ENCODE measurements at places on chromosomes 3 and 15.

- peaks cover 98% of the 10 kb centered on the region for H3K36me3 ChIP-seq
- H3K4me3 ChIP-seq, result no peak overlapping the region
These were observed 11.4 kb downstream of the EIF4G1 start for GRCh38 chr3:184325715-184326369.

GRCh38 chr15:65275728-65276126 lies 11.0 kb downstream of the PARP16 start:
- H3K4me1 ChIP-seq, result peaks cover 11% of the 10 kb centered on the region

DNA sequence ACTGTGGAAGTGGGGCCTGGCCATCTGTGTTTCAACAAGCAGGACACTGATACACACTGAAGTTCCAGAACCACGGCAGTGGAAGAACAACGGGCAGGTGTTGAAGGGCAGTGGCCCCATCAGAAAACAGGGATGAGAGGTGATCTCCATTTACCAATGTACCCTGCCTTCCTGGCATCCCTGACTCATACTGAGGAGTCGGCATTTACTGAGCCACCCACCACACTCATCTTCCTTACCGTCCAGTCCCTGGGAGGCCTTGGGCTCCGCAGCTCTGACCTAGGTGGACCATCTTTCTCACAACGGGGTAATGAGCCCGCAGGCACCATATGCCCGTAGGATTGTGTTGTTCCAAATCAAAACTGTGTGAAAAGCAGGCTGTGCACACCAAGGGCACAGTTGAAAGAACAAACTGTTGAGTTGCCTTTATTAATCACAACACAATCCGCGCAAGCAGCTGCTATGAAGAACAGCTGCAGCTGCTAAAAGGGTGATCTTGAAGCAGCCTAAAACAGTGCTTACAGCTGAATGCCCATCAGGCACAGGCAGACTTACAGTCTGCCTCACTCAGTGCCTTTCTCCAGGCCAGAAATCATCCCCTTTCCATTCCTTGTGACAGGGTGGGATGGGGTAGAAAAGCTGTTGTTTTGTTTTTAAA lies 12.9 kb downstream of the MB21D2 start:
- H3K4me1 ChIP-seq, result peaks cover 21% of the 10 kb centered on the region
- H3K27ac ChIP-seq, result no peak overlapping the region
- H3K27me3 ChIP-seq, result peaks cover 8% of the 10 kb centered on the region
- H3K4me3 ChIP-seq, result no peak overlapping the region
- H3K36me3 ChIP-seq, result peaks cover 41% of the 10 kb centered on the region

DNA sequence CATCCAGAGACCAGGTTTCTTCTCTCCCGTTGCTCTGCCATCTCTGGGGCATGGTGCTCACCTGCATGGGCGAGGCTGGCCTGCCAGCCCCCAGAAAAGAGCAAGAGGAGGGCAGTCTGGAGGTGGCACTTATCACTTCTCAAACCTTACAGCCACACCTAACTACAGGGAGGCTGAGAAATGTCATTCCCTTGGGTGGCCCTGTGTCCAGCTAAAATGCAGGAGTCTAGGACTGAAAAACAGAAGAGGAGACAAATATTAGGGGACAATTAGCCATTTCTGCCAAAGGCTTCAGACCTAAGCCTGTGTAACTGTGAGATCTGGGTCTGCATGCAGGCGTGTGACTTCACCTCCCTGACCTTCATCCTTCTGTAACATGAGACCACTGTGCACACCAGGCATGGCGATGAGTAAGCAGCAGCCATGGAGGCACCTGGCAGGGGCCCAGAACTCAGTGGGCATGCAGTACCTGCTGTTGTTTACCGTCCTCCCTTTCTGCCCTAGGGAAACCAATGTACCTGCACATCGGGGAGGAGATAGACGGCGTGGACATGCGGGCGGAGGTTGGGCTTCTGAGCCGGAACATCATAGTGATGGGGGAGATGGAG lies 83.4 kb downstream of the MESD start:
- peaks cover 4% of the 10 kb centered on the region for H3K27me3 ChIP-seq
- peak; percentile 25 for DNase-seq
- peaks cover 47% of the 10 kb centered on the region for H3K36me3 ChIP-seq
- H3K4me3 ChIP-seq, result no peak overlapping the region
- H3K27ac ChIP-seq, result peak overlapping the region; percentile 64

DNA sequence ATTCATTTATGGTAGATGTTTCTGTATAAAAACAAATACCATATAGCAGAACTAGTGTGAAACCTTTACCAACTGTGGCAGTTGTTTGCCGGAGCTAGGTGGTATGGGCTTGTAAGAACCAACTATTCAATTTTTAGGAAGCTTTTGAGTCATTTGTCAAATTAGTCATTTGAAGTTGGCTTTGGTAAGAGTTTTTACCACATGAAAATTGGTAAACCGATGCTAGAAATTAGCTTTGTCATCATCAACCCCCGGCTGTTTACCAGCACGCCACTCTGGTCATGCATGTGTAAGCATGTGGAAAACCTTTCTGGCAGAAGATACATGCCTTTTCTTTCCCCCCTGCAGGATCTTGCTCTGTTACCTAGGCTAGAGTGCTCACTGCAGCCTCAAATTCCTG lies 63.3 kb downstream of the IL1RAP start:
- H3K27me3 ChIP-seq, result no peaks in the 10 kb centered on the region
- peaks cover 8% of the 10 kb centered on the region for H3K36me3 ChIP-seq
- no peak for DNase-seq

GRCh38 chr3:31917303-31918005 lies 63.6 kb downstream of the OSBPL10 start:
- H3K36me3 ChIP-seq, result peaks cover 39% of the 10 kb centered on the region
- no peaks in the 10 kb centered on the region for H3K27me3 ChIP-seq
- no peak overlapping the region for H3K4me3 ChIP-seq
- DNase-seq, result no peak

DNA sequence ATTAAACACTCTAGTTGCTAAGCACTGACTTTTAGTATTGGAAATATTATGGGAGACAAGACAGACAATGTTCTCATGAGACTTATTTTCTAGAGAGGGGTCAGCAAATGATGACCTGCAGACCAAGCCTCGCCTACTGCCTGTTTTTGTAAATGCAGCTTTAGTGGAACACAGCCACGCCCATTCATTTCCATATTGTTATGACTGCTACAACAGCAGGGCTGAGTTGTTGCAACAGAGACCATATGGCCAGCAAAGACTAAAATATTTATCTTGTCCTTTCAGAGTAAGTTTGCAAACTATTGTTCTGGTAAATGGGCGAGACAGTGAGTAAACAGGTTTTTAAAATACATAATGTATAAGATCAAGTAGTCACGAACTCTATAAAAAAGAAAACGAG lies 570.2 kb downstream of the NTRK3 start:
- no peaks in the 10 kb centered on the region for H3K4me1 ChIP-seq
- DNase-seq, result no peak
- peaks cover 7% of the 10 kb centered on the region for H3K27me3 ChIP-seq
- no peak overlapping the region for H3K4me3 ChIP-seq
- H3K27ac ChIP-seq, result no peak overlapping the region

- H3K27me3 ChIP-seq, result peaks cover 19% of the 10 kb centered on the region
- no peak for DNase-seq
- H3K4me3 ChIP-seq, result no peak overlapping the region
- no peak overlapping the region for H3K27ac ChIP-seq
- peaks cover 19% of the 10 kb centered on the region for H3K36me3 ChIP-seq
These were observed 55.4 kb upstream of the ALDH1A3 start for GRCh38 chr15:100824211-100824610.

DNA sequence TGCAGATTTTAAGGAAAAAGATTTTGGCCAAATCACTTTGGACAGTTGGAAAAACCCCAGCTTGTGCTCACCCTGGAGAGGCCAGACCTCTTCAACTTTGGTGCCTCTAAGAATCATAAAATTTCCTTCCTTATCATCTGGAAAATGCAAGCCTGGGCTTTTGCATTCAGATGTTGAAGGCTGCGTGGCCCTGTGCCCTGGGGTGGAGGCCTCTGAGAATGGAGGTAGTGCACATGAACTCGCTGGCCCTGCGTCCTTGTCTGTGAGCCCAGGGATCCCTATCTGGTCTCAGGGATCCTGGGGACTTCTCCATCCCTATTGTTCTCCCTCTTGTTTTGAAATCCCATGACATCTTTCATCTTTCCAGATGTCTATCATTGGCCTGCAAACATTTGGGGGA lies 64.6 kb upstream of the ARNT2 start:
- H3K4me1 ChIP-seq, result peaks cover 9% of the 10 kb centered on the region
- H3K4me3 ChIP-seq, result no peak overlapping the region
- H3K27me3 ChIP-seq, result peaks cover 25% of the 10 kb centered on the region
- no peak for DNase-seq

- H3K27ac ChIP-seq, result no peak overlapping the region
- no peak overlapping the region for H3K4me3 ChIP-seq
- no peak for DNase-seq
- H3K36me3 ChIP-seq, result no peaks in the 10 kb centered on the region
These were observed 595.4 kb downstream of the CADM2 start for GRCh38 chr3:85554153-85554552.

DNA sequence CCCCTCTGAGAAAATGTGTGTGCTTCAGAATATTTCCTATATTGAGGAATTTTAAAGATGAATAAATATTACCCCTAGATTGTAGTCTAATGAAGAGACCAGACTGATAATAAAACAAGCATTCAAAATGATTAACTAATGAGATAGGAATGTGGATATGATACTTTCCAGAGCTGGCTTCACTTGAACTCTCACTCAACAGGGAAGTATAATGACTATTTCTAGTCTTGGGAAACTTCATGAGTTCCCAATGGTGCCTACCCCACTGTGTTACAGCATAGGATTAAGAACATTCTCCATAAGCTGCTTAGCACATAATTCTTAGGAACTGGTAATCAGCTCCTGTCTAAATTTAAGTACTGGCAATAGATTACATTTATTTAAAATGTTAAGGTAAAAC lies 261.5 kb upstream of the ZNF385D start:
- DNase-seq, result no peak
- H3K36me3 ChIP-seq, result no peaks in the 10 kb centered on the region
- no peak overlapping the region for H3K4me3 ChIP-seq
- no peak overlapping the region for H3K27ac ChIP-seq

GRCh38 chr15:81642451-81642990 lies 268.5 kb upstream of the TMC3 start:
- peaks cover 32% of the 10 kb centered on the region for H3K36me3 ChIP-seq
- no peak overlapping the region for H3K4me3 ChIP-seq
- DNase-seq, result no peak
- H3K27ac ChIP-seq, result no peak overlapping the region
- H3K4me1 ChIP-seq, result peaks cover 12% of the 10 kb centered on the region
- H3K27me3 ChIP-seq, result no peaks in the 10 kb centered on the region

GRCh38 chr15:48049736-48050135 lies 71.1 kb upstream of the SLC24A5 start:
- H3K4me3 ChIP-seq, result no peak overlapping the region
- H3K27me3 ChIP-seq, result peaks cover 1% of the 10 kb centered on the region
- peaks cover 24% of the 10 kb centered on the region for H3K4me1 ChIP-seq
- H3K36me3 ChIP-seq, result peaks cover 11% of the 10 kb centered on the region
- H3K27ac ChIP-seq, result no peak overlapping the region
- DNase-seq, result no peak

- no peak overlapping the region for H3K27ac ChIP-seq
- no peaks in the 10 kb centered on the region for H3K36me3 ChIP-seq
- peaks cover 11% of the 10 kb centered on the region for H3K27me3 ChIP-seq
- H3K4me3 ChIP-seq, result no peak overlapping the region
- no peak for DNase-seq
These were observed 4.6 kb upstream of the VGLL3 start for GRCh38 chr3:86995537-86995936.

GRCh38 chr15:63532307-63532744 lies 27.9 kb downstream of the USP3 start:
- H3K4me1 ChIP-seq, result peaks cover 21% of the 10 kb centered on the region
- H3K27me3 ChIP-seq, result no peaks in the 10 kb centered on the region
- no peak overlapping the region for H3K27ac ChIP-seq
- peaks cover 26% of the 10 kb centered on the region for H3K36me3 ChIP-seq
- no peak for DNase-seq
- no peak overlapping the region for H3K4me3 ChIP-seq

GRCh38 chr3:18252578-18252977 lies 172.6 kb downstream of the SATB1 start:
- H3K27me3 ChIP-seq, result peaks cover 5% of the 10 kb centered on the region
- no peak overlapping the region for H3K27ac ChIP-seq
- H3K4me3 ChIP-seq, result no peak overlapping the region
- no peak for DNase-seq
- peaks cover under 1% of the 10 kb centered on the region for H3K4me1 ChIP-seq
- H3K36me3 ChIP-seq, result peaks cover 5% of the 10 kb centered on the region

- H3K4me1 ChIP-seq, result peaks cover 34% of the 10 kb centered on the region
- H3K4me3 ChIP-seq, result peak overlapping the region; percentile 94
- DNase-seq, result no peak
- peaks cover 2% of the 10 kb centered on the region for H3K27me3 ChIP-seq
These were observed 27.9 kb downstream of the GTPBP8 start for GRCh38 chr3:113018536-113019181.

DNA sequence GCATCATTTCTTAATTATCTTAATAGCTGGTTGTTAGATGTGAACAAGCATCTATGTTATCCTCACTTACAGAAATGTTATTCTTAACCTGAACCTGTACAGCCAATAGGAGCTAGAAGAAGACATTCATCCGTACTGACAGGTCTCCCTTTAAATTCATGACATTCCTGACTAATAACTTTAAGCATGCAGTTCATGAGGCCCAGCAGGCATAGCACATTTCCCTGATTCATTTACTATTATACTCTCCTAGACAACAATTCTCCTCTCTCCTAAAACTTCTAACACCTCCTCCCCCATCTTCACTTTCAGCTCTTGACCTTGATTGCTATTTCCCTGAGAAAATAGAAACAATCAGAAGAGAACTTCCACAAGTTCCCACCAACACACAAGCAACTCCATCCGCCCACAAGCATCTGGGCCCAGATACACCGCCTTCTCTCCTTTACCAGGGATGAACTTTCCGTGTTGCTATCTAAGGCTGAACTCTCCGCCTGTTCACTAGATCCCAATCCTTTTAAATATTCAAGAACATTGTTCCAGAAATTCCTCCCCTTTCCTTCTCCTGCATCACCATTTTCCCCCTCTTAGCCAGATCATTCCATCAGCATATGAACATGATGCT lies 62.9 kb upstream of the SPRED1 start:
- H3K27ac ChIP-seq, result peak overlapping the region; percentile 0
- H3K4me3 ChIP-seq, result no peak overlapping the region
- no peak for DNase-seq
- H3K4me1 ChIP-seq, result peaks cover 38% of the 10 kb centered on the region

- H3K36me3 ChIP-seq, result no peaks in the 10 kb centered on the region
- no peaks in the 10 kb centered on the region for H3K4me1 ChIP-seq
- H3K27me3 ChIP-seq, result no peaks in the 10 kb centered on the region
- H3K4me3 ChIP-seq, result no peak overlapping the region
These were observed 1111.2 kb downstream of the TUSC7 start for GRCh38 chr3:117820658-117821299.

GRCh38 chr15:50046867-50047266 lies 72.2 kb downstream of the ATP8B4 start:
- H3K4me1 ChIP-seq, result no peaks in the 10 kb centered on the region
- H3K27ac ChIP-seq, result no peak overlapping the region
- no peak for DNase-seq

DNA sequence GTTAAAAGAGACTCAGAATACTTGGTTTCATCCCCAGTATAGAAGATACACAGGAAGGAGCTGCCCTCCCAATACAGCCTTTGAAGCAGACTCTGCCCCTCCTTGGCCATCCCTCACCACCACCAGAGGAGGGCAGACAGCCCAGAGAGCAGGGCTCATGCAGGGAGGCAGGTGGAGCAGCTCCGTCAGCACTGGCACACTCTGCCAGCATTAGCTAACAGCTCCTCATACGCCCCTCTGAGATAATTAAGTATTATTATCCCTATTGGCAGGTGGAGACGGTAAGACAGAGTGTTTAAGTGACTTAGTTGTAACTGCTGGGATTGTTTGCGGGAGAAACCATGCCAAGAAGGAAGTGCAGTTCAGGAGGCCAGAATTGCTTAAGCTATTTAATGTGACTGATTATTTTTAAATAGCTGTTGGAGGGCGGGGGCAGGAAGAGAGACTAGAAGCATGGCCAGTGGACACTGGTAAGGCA lies 434.0 kb downstream of the EPHB1 start:
- H3K4me3 ChIP-seq, result no peak overlapping the region
- no peak overlapping the region for H3K27ac ChIP-seq
- H3K36me3 ChIP-seq, result peaks cover 15% of the 10 kb centered on the region

Data from nephron progenitor cell (in vitro differentiated cells).